T-helper 17 cell (primary cell): ENCODE measurements at places on chromosomes 7 and 10.
A peak's percentile ranks its signal among the peaks of the same experiment; 100 is the strongest.

- peaks cover 2% of the 10 kb centered on the region for H3K4me1 ChIP-seq
- H3K27me3 ChIP-seq = peaks cover 30% of the 10 kb centered on the region
- no peak for DNase-seq
- H3K36me3 ChIP-seq = peaks cover 2% of the 10 kb centered on the region
These were observed 99.0 kb downstream of the ADRA2A start for GRCh38 chr10:111175787-111176186.

GRCh38 chr10:125629758-125630376, 53.1 kb downstream of the TEX36 start:
- DNase-seq = no peak
- no peaks in the 10 kb centered on the region for H3K36me3 ChIP-seq
- peaks cover 40% of the 10 kb centered on the region for H3K27me3 ChIP-seq

DNA sequence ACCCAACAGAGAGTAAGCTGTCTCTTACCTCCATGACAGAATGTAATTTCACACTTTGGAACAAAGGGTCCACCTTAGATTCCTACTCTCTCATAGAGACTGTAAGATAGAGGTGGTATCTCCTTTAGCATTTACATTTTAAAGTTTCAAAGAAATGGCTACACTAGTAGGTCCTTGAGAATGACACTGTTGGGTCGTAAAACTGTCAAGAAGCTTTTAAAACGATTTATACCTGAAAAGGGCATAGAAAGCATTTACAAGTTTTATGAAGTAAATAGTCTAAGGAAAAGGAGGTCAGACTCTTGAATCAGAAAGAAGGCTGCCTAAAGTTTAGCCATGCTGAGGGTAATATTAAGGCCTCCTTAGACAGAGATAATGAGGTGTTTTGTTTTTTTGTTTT, 1212.4 kb upstream of the PHF14 start:
- H3K27ac ChIP-seq = no peak overlapping the region
- H3K27me3 ChIP-seq = no peaks in the 10 kb centered on the region
- H3K4me1 ChIP-seq = no peaks in the 10 kb centered on the region
- H3K4me3 ChIP-seq = no peak overlapping the region
- no peaks in the 10 kb centered on the region for H3K36me3 ChIP-seq

GRCh38 chr10:5806745-5807144, 6.5 kb downstream of the GDI2 start:
- no peak overlapping the region for H3K4me3 ChIP-seq
- H3K36me3 ChIP-seq = peaks cover 4% of the 10 kb centered on the region
- peaks cover 45% of the 10 kb centered on the region for H3K4me1 ChIP-seq
- H3K27me3 ChIP-seq = no peaks in the 10 kb centered on the region
- peak overlapping the region; percentile 97 for H3K27ac ChIP-seq

- peak overlapping the region; percentile 96 for H3K27ac ChIP-seq
- peaks cover 41% of the 10 kb centered on the region for H3K4me1 ChIP-seq
- H3K4me3 ChIP-seq = peak overlapping the region; percentile 83
These were observed 12.9 kb downstream of the BAG3 start for GRCh38 chr10:119663866-119664698.

DNA sequence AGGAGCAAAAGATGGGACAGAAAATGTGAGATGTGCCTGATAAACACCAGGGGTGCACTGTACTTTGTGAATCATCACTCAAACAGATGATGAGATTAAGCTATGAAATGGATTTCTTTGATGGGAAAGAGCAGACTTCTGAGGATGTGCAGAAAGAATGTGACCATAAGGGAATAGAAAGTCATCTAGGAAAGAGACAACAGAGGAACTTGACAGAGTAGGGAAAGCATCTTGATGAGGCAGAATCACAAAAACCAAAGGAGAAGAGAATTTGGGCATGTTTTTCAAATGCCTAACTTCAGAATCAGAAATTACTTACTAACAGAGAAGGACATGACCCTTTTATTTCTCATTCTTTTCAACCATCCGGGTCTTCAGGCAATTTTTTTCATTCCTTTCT, 82.4 kb upstream of the LRRTM3 start:
- H3K4me1 ChIP-seq = no peaks in the 10 kb centered on the region
- no peaks in the 10 kb centered on the region for H3K36me3 ChIP-seq
- H3K4me3 ChIP-seq = no peak overlapping the region
- H3K27me3 ChIP-seq = no peaks in the 10 kb centered on the region
- no peak overlapping the region for H3K27ac ChIP-seq

DNA sequence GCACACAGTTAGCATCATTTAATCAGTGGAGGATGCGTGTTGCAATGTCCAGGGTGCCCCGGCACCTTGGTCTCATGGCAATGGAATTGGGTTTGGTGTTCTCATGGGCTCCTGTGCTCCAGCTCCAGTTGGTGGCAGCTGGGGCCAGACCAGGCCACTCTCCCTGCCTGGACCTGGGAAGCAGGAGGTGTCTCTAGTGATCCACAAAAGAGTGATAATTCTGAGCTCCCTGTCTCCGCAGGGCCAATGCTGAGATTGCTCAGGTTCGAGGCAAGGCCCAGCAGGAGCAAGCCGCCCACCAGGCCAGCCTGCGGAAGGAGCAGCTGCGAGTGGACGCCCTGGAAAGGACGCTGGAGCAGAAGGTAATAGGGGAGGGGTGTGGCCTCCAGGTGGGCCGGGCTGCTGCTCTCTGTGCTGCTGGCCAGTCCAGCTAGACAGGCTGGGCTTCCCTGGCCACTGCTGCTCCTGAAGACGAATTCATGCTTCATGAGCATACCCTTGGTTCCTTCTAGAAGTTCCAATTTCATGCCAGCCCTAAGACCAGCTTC, 21.7 kb upstream of the BTBD16 start:
- no peaks in the 10 kb centered on the region for H3K36me3 ChIP-seq
- H3K27ac ChIP-seq = no peak overlapping the region
- no peak overlapping the region for H3K4me3 ChIP-seq
- no peak for DNase-seq
- no peaks in the 10 kb centered on the region for H3K4me1 ChIP-seq

- peak within 1 kb of the TSS; percentile 65 for H3K4me3 ChIP-seq
- DNase-seq = no peak
- H3K36me3 ChIP-seq = no peaks in the 10 kb centered on the region
- H3K4me1 ChIP-seq = no peaks in the 10 kb centered on the region
These were observed at the start of gene CPXM2 for GRCh38 chr10:123891144-123892071. TSS of gene CPXM2 (minus strand) at chr10:123891807. CDS start at chr10:123891659, 148 bp downstream.

GRCh38 chr10:120505866-120506265, 48.8 kb downstream of the PLPP4 start:
- H3K4me3 ChIP-seq = no peak overlapping the region
- H3K27ac ChIP-seq = no peak overlapping the region
- DNase-seq = no peak
- H3K4me1 ChIP-seq = no peaks in the 10 kb centered on the region
- H3K27me3 ChIP-seq = no peaks in the 10 kb centered on the region

GRCh38 chr7:132503415-132503814, 72.9 kb downstream of the PLXNA4 start:
- H3K27ac ChIP-seq = no peak overlapping the region
- no peak overlapping the region for H3K4me3 ChIP-seq
- peaks cover 4% of the 10 kb centered on the region for H3K27me3 ChIP-seq

DNA sequence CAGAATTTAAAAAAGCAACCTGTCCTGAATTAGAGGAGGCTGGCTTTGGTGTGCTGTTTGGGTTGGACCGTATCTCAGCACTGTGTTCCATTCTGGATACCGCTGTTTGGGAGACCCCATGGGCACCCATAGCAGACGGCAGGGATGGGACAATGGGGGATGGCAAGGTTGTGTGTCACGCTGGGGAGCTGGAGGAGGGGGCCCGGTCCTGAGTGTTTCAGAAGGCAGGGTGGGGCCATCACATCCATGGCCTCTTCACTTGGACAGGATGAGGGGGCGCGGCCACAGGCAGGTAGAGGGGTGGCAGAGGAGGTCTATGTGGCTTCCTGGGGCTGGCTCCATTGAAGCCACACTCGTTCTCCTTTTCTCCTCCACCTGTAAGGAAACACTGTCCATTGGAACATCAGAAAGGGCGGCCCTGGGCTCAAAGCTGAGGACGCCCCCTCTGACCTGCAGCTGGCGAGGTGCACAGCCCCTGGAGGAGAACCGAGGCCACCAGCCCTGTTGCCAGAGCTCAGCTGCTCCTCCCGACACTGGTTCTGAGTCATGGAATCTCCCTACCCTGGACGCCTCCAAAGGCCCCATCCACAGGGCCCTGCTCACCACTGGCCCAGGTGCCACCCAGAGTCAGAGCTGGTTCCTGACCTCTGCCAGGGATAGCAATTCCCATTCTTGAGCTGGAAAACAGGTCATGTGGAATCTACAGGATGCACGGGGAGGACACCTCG, 587.3 kb downstream of the DNAJB6 start:
- no peak for DNase-seq
- H3K27me3 ChIP-seq = peaks cover 34% of the 10 kb centered on the region
- H3K4me3 ChIP-seq = no peak overlapping the region
- H3K36me3 ChIP-seq = no peaks in the 10 kb centered on the region

GRCh38 chr7:44216019-44216418, 15.2 kb downstream of the YKT6 start:
- no peak overlapping the region for H3K27ac ChIP-seq
- no peak for DNase-seq
- H3K36me3 ChIP-seq = peaks cover 3% of the 10 kb centered on the region
- H3K4me3 ChIP-seq = no peak overlapping the region

- peaks cover 8% of the 10 kb centered on the region for H3K4me1 ChIP-seq
- no peak for DNase-seq
- peak overlapping the region; percentile 85 for H3K4me3 ChIP-seq
- peak overlapping the region; percentile 92 for H3K27ac ChIP-seq
- peaks cover 6% of the 10 kb centered on the region for H3K27me3 ChIP-seq
These were observed 74.4 kb upstream of the RSU1 start for GRCh38 chr10:16891375-16892313.

DNA sequence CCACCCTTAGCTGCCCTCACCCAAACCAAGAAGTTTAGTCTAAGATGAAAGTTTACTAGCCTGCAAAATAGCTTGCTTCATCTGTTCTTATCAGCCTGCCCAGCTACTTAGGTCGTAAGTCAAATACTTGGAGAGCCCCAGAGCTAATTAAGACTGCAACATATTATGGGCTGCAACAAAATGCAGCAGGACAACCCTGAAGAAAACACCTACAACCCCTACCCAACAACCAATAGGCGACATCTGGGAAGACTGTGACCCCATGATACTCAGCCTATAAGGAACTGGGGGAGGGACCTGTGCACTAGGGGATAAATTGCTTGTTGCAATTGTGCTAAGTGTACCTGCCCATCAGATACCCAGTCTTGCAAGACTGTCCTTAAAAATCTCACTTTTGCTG, 64.1 kb downstream of the LYZL2 start:
- peaks cover 25% of the 10 kb centered on the region for H3K27me3 ChIP-seq
- H3K4me1 ChIP-seq = no peaks in the 10 kb centered on the region
- no peak overlapping the region for H3K4me3 ChIP-seq

DNA sequence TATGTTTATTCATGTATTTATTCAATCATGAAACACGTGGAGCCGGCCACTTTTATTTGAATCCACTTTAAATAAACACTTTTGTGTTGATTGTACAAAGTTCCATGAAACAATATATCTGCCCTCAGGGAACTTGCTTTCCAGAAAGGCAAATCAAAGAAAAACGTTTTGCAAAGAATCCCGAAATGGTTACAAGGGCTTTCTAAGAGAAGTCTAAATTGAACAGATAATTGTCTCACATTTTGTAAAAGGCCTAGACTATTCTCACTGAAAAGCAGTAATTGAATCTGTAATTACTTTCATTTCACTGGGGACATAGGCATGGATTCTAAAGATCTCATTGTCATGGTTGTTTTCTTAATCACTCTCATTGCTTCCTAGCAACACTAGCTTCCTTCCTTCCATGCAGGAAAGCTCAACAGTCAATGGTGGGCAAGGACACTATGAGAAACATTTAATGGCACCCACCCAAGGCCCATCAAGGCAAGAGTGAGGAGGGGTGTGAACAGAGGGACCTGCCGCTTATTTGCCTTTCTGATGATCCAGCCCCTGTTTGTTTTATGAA, 622.4 kb upstream of the C7orf33 start:
- H3K36me3 ChIP-seq = no peaks in the 10 kb centered on the region
- H3K4me3 ChIP-seq = no peak overlapping the region
- H3K27ac ChIP-seq = no peak overlapping the region
- H3K4me1 ChIP-seq = no peaks in the 10 kb centered on the region

- DNase-seq = no peak
- H3K4me3 ChIP-seq = no peak overlapping the region
- no peaks in the 10 kb centered on the region for H3K36me3 ChIP-seq
These were observed 28.4 kb downstream of the GLI3 start for GRCh38 chr7:42208572-42208971.

DNA sequence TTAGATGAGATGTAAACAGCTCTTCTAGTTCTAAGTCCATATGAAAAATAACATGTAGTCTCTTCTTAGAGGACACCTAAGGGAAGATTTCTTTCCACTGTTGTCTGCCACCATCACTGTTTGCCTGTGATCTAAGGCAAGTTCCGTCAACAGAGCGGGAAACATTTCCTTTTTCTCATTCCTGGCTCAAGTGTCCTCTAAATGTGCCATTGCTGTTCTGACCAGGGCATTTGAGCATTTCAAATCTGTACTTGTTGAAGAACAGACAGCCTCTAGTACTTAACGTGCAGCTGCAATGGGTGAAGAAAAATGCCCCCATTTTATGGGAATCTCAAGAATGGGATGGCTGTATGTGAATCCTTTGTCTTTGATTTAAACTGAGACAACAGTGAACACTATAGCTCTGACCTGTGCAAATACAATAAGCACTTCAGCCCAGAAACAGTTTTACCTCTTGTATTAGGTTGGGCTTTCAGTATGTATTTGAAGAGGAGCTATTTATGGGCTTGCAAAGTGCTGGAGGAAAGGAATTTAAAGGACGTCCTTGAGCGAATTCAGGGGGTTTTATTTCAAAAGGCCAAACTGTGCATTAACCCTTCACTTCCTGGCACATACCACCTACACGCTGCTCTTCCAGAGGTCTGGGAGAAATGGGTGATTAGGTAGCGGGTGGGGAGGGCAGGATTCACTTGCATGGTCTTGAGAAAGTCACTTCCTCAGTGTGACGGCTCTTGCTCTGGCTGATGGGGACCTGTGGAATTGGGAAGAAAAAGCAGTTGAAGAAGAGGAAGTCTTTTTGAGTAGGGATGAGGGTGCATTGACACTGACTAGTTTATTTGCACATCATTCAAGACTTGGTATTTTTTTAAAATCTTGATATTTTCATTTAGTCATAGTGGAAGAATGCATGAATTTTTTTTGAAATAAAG, 66.1 kb downstream of the THNSL1 start:
- no peak overlapping the region for H3K27ac ChIP-seq
- peaks cover 29% of the 10 kb centered on the region for H3K27me3 ChIP-seq
- peaks cover 5% of the 10 kb centered on the region for H3K4me1 ChIP-seq

DNA sequence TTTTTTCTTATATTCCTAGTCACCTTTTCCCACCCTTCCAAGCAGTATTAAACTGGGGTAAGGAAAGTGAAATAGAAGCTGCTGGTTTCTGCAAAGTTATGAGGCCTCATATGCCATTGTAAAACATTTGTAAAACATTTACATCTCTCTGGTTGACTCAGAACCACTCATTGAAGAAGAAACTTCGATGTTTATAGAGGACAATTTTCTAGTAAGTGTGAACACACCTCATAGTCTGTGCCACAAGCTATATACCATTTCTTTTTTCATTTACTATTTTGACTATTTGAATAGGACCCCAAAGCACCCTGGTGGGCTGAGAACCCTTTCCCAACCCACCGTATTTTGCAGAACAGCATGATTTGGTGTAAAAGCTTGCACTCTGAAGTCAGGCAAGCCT, 12.9 kb upstream of the ITGB1 start:
- peaks cover 9% of the 10 kb centered on the region for H3K4me1 ChIP-seq
- no peak for DNase-seq
- H3K36me3 ChIP-seq = no peaks in the 10 kb centered on the region

- peaks cover 30% of the 10 kb centered on the region for H3K27me3 ChIP-seq
- H3K4me1 ChIP-seq = peaks cover 9% of the 10 kb centered on the region
- no peak overlapping the region for H3K4me3 ChIP-seq
- peaks cover 8% of the 10 kb centered on the region for H3K36me3 ChIP-seq
These were observed 176.5 kb upstream of the CCZ1B start for GRCh38 chr7:7002418-7003062.

GRCh38 chr10:24208661-24209431, at the start of gene KIAA1217:
TSS of gene KIAA1217 (plus strand) at chr10:24209138. CDS start at chr10:24209194, 56 bp downstream.
- H3K36me3 ChIP-seq = peaks cover 3% of the 10 kb centered on the region
- H3K27ac ChIP-seq = no peak within 1 kb of the TSS
- peaks cover 9% of the 10 kb centered on the region for H3K4me1 ChIP-seq
- H3K27me3 ChIP-seq = peaks cover 58% of the 10 kb centered on the region
